IMR-90 (cell line): ENCODE measurements at places on chromosomes 5 and 9.

DNA sequence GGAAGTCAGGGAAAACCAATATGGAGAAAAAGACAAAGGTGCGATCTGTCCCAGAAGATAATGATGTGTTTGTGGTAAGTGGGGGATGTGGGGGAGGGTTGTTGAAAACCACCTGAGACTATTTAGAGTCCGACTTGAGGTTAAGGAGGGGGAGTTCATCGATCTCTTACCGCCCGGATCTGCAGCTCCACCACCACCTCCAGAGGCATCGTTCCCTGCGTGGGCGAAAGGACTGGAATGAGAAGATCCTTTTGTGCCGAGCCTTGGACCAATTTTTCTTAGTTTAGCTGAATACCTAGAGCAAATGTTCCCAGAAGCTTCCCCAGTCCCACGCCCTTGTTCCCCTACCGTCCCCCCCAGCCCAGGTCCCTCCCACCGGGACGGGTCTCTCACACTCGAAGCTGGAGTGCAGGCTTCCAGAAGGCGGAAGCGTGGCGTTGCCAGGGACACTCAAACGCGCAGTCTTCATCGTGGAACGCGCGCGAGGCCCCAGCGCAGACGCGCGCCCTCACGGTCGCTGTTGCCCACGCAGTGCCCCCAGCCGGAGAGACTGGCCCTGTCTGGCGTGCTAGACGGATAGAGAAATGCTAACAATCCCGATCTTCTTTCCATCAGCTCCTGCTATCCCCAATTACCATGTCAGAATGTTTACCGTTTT lies at the start of gene SPATA6L:
TSS of gene SPATA6L (minus strand) at position 439 of the 658 bp plus-strand sequence. CDS start at position 209, 230 bp downstream.
- peak; percentile 45 for DNase-seq

GRCh38 chr9:114006931-114007691 lies 71.0 kb downstream of the AMBP start:
- DNase-seq = no peak

- DNase-seq = no peak
Measured at GRCh38 chr5:62007457-62007856, 298.5 kb upstream of the KIF2A start.

- DNase-seq = no peak
Measured at GRCh38 chr9:114560956-114561355, 26.6 kb upstream of the ATP6V1G1 start.

- no peak for DNase-seq
Measured at GRCh38 chr9:129666575-129666974, 1.1 kb downstream of the PRRX2 start.
